ENCODE measurements at places on chromosomes 2 and 18. TPM values are rescaled to one million over a fixed set of nuclear protein-coding genes. Genes with fewer than 3 reads are reported as not detected.

DNA sequence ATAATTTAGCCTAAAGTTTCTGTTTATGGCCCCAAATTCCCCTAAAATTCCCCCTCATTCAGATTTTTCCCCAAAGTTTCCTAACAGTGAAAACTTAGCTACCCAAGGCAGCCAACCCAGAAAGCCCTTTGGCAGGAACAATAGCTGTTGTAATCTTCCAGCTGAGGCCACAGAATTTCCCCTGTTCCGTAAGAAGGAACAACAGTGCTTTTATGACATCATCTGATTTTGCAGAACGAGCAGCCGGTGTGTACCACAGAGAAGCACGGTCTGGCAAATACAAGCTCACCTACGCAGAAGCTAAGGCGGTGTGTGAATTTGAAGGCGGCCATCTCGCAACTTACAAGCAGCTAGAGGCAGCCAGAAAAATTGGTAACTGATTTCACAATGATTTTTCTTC is 6.3 kb downstream of the TNFAIP6 start:
- H3K4me3 ChIP-seq = no peak overlapping the region
- no peaks in the 10 kb centered on the region for H3K36me3 ChIP-seq
- DNase-seq = no peak
- H3K27ac ChIP-seq = no peak overlapping the region

DNA sequence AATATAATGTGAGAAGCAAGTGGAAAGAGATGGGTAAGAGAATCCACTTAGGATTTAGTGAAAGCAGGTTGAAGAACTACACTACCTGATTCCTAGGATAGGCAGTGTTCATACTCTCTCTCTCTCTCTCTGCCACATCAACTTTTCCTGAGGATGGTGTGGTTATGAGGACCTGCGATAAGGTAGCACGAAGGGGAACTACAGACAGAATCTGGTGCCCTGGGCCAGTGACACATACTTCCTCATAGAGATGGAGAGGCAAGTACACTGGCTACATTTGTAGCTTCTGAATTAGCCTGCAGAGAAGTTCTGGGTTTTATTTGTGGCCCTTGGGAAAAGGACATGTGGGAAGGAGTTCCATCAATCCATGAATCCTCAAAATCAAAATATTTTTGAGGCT is 44.5 kb downstream of the PTH2R start:
- H3K27me3 ChIP-seq = 0 out of 2 replicates have a peak, but pooled peaks cover 1% of the 10 kb centered on the region
- H3K4me1 ChIP-seq = no peaks in the 10 kb centered on the region
- DNase-seq = no peak
- no peaks in the 10 kb centered on the region for H3K36me3 ChIP-seq
- H3K27ac ChIP-seq = no peak overlapping the region

GRCh38 chr2:224843141-224843540 is 127.0 kb upstream of the CCDC195 start:
- no peaks in the 10 kb centered on the region for H3K27me3 ChIP-seq
- no peak overlapping the region for H3K4me3 ChIP-seq
- no peak for DNase-seq
- no peaks in the 10 kb centered on the region for H3K4me1 ChIP-seq
- H3K27ac ChIP-seq = no peak overlapping the region
- no peaks in the 10 kb centered on the region for H3K36me3 ChIP-seq

DNA sequence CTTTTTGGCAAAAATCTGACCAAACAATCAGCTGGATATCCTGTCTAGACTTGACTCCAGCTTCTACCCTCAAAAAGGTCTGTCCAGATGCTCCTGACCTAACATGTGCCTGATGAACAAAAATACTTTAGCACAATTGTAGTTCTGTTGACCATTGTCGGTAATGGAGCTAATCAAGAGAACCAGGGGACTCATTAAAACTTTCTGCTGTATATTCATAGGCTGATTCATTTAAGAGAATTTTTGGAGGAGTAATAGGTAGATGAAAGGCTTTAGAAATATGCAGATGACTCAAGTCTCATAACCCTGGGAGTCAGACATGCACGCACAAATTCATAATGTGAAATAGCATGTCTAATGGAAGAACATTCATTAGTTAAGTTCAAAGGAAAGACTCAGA is 514.2 kb downstream of the TXNL1 start:
- no peaks in the 10 kb centered on the region for H3K4me1 ChIP-seq
- no peak overlapping the region for H3K4me3 ChIP-seq
- H3K36me3 ChIP-seq = no peaks in the 10 kb centered on the region

DNA sequence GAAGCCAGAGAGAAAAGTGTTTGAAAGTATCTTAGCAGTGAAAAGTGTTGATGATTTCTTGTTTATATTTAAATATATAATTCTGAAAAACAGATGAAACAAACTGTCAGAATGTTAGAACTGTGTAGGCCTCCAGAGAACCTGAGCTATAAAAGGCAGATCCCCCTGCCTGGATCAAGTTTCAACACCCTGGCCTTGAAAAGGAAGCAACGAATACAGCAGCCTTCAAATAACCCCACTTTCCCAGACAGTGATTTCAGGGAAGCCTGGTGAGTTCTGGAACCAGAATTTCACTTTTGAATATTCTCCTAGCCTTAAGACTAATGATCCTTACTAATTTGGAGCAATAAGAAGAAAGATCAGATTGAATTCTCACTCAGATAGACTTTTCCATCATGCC is 13.3 kb upstream of the TRIM43 start:
- no peaks in the 10 kb centered on the region for H3K4me1 ChIP-seq
- H3K27ac ChIP-seq = no peak overlapping the region
- no peak overlapping the region for H3K4me3 ChIP-seq
- no peaks in the 10 kb centered on the region for H3K36me3 ChIP-seq
- DNase-seq = no peak
- H3K27me3 ChIP-seq = no peaks in the 10 kb centered on the region

GRCh38 chr2:29643196-29643595 is 278.2 kb downstream of the ALK start:
- H3K36me3 ChIP-seq = no peaks in the 10 kb centered on the region
- no peak overlapping the region for H3K27ac ChIP-seq
- DNase-seq = no peak
- no peak overlapping the region for H3K4me3 ChIP-seq
- H3K27me3 ChIP-seq = no peaks in the 10 kb centered on the region

- DNase-seq = no peak
- no peaks in the 10 kb centered on the region for H3K4me1 ChIP-seq
- peaks cover 2% of the 10 kb centered on the region for H3K36me3 ChIP-seq
- H3K27me3 ChIP-seq = no peaks in the 10 kb centered on the region
- H3K4me3 ChIP-seq = no peak overlapping the region
Observed at GRCh38 chr2:105780606-105781005, 35.9 kb downstream of the NCK2 start.

- no peaks in the 10 kb centered on the region for H3K36me3 ChIP-seq
- H3K27me3 ChIP-seq = no peaks in the 10 kb centered on the region
- no peak overlapping the region for H3K27ac ChIP-seq
- no peaks in the 10 kb centered on the region for H3K4me1 ChIP-seq
- no peak overlapping the region for H3K4me3 ChIP-seq
Observed at GRCh38 chr2:64586883-64587481, 62.9 kb downstream of the AFTPH start.

- DNase-seq = no peak
- H3K4me3 ChIP-seq = no peak overlapping the region
- H3K27me3 ChIP-seq = no peaks in the 10 kb centered on the region
- no peaks in the 10 kb centered on the region for H3K36me3 ChIP-seq
- no peaks in the 10 kb centered on the region for H3K4me1 ChIP-seq
Observed at GRCh38 chr18:75714766-75715165, 287.3 kb upstream of the SMIM21 start.

GRCh38 chr2:67451086-67451832 is 54.1 kb downstream of the ETAA1 start:
- no peaks in the 10 kb centered on the region for H3K27me3 ChIP-seq
- no peaks in the 10 kb centered on the region for H3K36me3 ChIP-seq
- no peak for DNase-seq
- H3K4me3 ChIP-seq = no peak overlapping the region
- H3K4me1 ChIP-seq = peaks cover 23% of the 10 kb centered on the region

GRCh38 chr18:45962461-45962860 is 4.7 kb downstream of the EPG5 start:
- H3K4me1 ChIP-seq = no peaks in the 10 kb centered on the region
- DNase-seq = no peak
- H3K27me3 ChIP-seq = no peaks in the 10 kb centered on the region
- H3K4me3 ChIP-seq = no peak overlapping the region
- H3K36me3 ChIP-seq = no peaks in the 10 kb centered on the region

- H3K4me1 ChIP-seq = no peaks in the 10 kb centered on the region
- H3K36me3 ChIP-seq = no peaks in the 10 kb centered on the region
- DNase-seq = no peak
- no peaks in the 10 kb centered on the region for H3K27me3 ChIP-seq
- no peak overlapping the region for H3K4me3 ChIP-seq
Observed at GRCh38 chr18:75868031-75868430, 440.5 kb upstream of the SMIM21 start.

GRCh38 chr2:78561876-78562275 is 463.6 kb upstream of the REG3G start:
- H3K4me3 ChIP-seq = no peak overlapping the region
- H3K36me3 ChIP-seq = no peaks in the 10 kb centered on the region
- no peaks in the 10 kb centered on the region for H3K27me3 ChIP-seq
- H3K4me1 ChIP-seq = 0 out of 2 replicates have a peak, but pooled peaks cover 3% of the 10 kb centered on the region

GRCh38 chr18:31252522-31252921 is 65.4 kb upstream of the DSG1 start:
- peaks cover 5% of the 10 kb centered on the region for H3K4me1 ChIP-seq
- no peak for DNase-seq
- H3K36me3 ChIP-seq = no peaks in the 10 kb centered on the region
- H3K4me3 ChIP-seq = no peak overlapping the region
- no peak overlapping the region for H3K27ac ChIP-seq

GRCh38 chr18:23280844-23281243 is 145.6 kb downstream of the CABLES1 start:
- no peak overlapping the region for H3K4me3 ChIP-seq
- H3K36me3 ChIP-seq = no peaks in the 10 kb centered on the region
- H3K27me3 ChIP-seq = no peaks in the 10 kb centered on the region
- DNase-seq = no peak
- peaks cover 7% of the 10 kb centered on the region for H3K4me1 ChIP-seq

DNA sequence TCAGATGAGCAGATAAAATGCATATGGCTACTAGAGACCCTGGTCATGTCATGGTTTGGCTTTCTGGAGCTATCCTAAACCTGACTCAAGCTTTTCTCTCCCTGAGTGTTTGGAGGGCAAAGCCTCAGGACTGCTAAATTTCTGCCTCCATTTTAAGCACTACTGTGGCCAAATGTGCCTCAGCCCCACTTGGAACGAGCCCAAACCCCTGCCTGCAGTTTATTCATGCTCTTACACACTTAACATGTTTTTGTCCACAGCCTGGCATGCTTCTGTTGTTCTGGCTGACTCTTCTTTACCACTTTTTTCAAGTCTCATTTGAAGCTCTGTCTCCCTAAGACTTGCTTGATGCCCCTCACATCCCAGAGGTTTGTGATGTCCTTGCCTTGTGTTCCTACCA is 24.7 kb downstream of the MGAT5 start:
- H3K4me3 ChIP-seq = no peak overlapping the region
- no peaks in the 10 kb centered on the region for H3K4me1 ChIP-seq
- H3K36me3 ChIP-seq = no peaks in the 10 kb centered on the region
- H3K27ac ChIP-seq = no peak overlapping the region
- H3K27me3 ChIP-seq = no peaks in the 10 kb centered on the region
- DNase-seq = no peak

DNA sequence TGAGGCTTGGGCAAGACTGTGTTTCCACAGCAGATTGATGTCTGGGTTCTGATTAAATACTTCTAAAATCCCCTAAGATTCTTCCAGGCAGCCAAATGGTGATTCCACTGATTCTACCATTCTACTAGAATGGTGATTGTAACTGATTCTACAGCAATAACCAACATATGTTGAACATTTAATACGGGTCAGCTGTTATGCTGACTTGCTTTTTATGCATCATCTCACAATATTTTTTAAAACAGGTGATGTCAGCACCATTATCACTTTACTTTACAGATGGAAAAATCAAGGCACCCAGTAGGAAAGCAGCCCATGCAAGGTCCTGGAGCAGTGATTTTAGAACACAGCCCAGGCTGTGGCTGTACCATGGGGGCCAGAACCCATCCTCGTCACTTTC is 37.5 kb downstream of the TIMM21 start:
- no peaks in the 10 kb centered on the region for H3K36me3 ChIP-seq
- DNase-seq = no peak
- no peaks in the 10 kb centered on the region for H3K4me1 ChIP-seq

DNA sequence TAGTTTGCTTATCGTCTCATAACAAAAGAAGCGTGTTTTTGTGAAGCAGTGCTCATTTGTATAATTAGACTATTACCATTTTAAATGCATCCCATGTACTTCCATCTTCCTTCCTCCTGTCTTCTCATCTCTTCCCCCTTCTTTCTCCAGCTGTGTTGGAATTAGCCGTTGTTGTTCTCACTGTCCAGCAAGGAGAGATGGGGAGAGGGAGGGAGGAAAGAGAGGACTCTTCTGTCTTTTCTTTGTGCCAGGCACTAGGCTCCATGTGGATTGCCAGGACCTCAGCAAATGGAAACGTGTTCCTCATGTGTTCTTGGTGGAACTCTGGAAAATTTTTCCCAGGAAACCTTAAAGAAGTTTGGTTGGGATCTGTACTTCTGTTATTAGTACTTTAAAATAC is 131.7 kb downstream of the PHLPP1 start:
- H3K36me3 ChIP-seq = no peaks in the 10 kb centered on the region
- H3K4me3 ChIP-seq = no peak overlapping the region
- no peak for DNase-seq
- H3K27ac ChIP-seq = no peak overlapping the region
- no peaks in the 10 kb centered on the region for H3K27me3 ChIP-seq

- H3K4me3 ChIP-seq = no peak overlapping the region
- no peak for DNase-seq
- H3K27me3 ChIP-seq = no peaks in the 10 kb centered on the region
Observed at GRCh38 chr2:171671867-171672266, 15.4 kb upstream of the DYNC1I2 start.

GRCh38 chr18:26813043-26813442 is 52.5 kb downstream of the AQP4 start:
- H3K36me3 ChIP-seq = no peaks in the 10 kb centered on the region
- no peaks in the 10 kb centered on the region for H3K27me3 ChIP-seq
- peak; percentile 39 for DNase-seq
- no peak overlapping the region for H3K27ac ChIP-seq
- no peak overlapping the region for H3K4me3 ChIP-seq

DNA sequence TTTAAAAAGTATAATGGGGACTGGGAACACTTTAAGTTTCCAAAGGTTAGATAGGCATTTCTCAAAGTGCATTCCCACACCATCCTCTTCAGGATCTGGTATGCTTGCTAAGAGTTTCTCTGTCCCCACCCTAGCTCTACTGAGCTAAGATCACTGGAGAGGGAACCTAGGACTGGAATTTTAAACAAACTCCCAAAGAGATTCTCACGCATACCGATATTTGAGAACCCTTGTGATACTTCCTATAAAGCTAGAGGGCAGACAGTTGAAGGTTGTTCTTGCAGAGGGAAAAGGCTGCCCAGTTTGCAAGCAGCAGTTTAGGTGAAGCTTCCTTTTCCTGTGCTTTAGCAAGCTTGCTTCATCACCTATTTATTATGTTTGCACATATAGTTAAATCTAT is 3.6 kb downstream of the CNRIP1 start:
- no peak overlapping the region for H3K27ac ChIP-seq
- no peaks in the 10 kb centered on the region for H3K27me3 ChIP-seq
- H3K4me3 ChIP-seq = no peak overlapping the region
- no peaks in the 10 kb centered on the region for H3K36me3 ChIP-seq
- no peaks in the 10 kb centered on the region for H3K4me1 ChIP-seq
- no peak for DNase-seq

CELF4 gene
- 0.11 TPM for total RNA-seq

RGPD3 gene
- 0.27 TPM for total RNA-seq

TBR1 gene
- 0.11 TPM for total RNA-seq

NEU2 gene
- total RNA-seq = not detected

FSHR gene
- 1.0 TPM for total RNA-seq

KIF5C gene
- 1.1 TPM for total RNA-seq

RAPGEF4 gene
- total RNA-seq = 0.98 TPM

RIT2 gene
- not detected for total RNA-seq

SLC9A4 gene
- total RNA-seq = 1.4 TPM

DOK6 gene
- total RNA-seq = not detected
